Central memory CD4-positive, alpha-beta T cell (primary cell): ENCODE measurements at places on chromosomes 7 and 10.

DNA sequence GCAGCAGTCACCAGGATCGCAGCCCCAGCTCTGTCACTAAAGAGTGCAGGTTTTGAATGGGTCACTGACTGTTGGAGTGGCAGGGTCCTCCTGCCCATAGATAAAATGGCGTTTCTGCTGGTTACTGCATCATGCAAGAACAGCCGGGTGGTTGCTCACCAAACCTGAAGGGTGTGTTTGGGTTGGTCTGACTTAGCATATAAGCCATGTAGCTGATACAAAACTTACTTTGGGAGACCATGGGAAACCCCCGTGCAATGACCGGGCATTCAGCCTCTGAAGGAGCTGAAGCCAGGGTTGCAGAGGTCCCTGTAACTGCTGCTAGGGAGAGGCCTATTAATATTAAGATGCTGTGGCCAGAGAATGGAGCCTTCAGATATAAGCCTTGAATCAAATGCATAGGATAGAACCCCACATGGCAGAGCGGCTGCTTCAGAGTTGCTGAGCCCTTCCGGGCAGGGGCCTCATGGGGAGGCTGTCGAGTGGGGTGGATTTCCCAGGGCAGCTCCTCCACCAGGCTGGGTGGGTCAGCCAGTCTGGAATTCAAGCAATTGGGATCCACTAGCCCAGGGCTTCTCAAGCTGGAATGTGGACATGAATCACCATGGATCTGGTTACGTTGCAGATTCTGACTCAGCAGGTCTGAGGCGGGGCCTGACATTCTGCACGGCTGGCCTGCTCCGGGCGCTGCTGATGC is 70.9 kb upstream of the CTBP2 start:
- no peak for DNase-seq

GRCh38 chr7:4119848-4120247 is 562.2 kb upstream of the FOXK1 start:
- DNase-seq, result no peak

- DNase-seq, result no peak
Observed at GRCh38 chr7:12494687-12495024, 75.9 kb upstream of the SCIN start.

GRCh38 chr7:3922175-3922635 is 621.2 kb downstream of the SDK1 start:
- DNase-seq, result no peak

DNA sequence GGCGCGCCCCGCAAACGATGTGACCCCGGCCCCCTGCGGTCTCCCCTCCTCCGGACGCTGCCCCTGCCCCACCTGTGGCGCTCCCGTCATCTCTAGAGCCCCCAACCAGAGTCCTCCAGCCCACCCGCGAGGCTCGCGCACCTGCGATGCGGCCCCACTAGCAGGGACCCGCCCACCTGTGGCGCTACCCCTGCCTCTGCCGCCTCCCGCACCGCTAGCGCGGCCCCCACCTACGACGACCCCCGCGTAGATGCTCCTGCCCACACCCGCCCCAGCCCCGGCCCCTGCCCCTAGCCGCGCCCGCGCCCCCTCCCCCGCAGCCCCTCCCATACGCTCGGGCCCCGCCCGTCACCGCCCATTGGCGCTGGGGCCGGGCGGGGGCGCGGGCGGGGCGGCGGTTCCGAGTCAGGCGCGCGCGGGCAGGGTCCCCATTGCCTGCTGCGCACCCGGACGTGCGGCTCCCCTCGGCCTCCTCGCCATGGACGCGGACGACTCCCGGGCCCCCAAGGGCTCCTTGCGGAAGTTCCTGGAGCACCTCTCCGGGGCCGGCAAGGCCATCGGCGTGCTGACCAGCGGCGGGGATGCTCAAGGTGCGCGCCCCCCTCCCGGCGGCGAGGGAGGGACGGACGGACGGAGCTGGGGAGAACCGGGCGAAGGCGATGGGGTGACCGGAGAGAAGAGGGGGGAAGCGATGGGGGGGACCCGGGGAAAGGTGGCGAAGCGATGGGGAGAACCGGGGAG is at the start of gene PFKP:
Gene PFKP (plus strand): TSS at position 431 of the 741 bp plus-strand sequence. CDS start 48 bp downstream, at position 479.
- DNase-seq, result peak; percentile 51

- DNase-seq, result peak; percentile 83
Observed at GRCh38 chr7:134458806-134459698, at the start of gene AKR1B1. Gene AKR1B1, minus strand, starts transcription at chr7:134459100. Its CDS starts 38 bp downstream, at chr7:134459062.

- no peak for DNase-seq
Observed at GRCh38 chr7:117269886-117270285, 53.0 kb downstream of the WNT2 start.

GRCh38 chr7:20698469-20698868 is 83.0 kb downstream of the ABCB5 start:
- no peak for DNase-seq
